ENCODE measurements at places on chromosomes 13 and 19.

- no peak for DNase-seq
Measured at GRCh38 chr13:76035711-76036110, 399.6 kb downstream of the LMO7 start.

- DNase-seq = no peak
Measured at GRCh38 chr13:36258831-36259230, 38.8 kb downstream of the CCDC169 start.

GRCh38 chr13:27924529-27925141 is 4.8 kb downstream of the PDX1 start:
- DNase-seq = no peak

DNA sequence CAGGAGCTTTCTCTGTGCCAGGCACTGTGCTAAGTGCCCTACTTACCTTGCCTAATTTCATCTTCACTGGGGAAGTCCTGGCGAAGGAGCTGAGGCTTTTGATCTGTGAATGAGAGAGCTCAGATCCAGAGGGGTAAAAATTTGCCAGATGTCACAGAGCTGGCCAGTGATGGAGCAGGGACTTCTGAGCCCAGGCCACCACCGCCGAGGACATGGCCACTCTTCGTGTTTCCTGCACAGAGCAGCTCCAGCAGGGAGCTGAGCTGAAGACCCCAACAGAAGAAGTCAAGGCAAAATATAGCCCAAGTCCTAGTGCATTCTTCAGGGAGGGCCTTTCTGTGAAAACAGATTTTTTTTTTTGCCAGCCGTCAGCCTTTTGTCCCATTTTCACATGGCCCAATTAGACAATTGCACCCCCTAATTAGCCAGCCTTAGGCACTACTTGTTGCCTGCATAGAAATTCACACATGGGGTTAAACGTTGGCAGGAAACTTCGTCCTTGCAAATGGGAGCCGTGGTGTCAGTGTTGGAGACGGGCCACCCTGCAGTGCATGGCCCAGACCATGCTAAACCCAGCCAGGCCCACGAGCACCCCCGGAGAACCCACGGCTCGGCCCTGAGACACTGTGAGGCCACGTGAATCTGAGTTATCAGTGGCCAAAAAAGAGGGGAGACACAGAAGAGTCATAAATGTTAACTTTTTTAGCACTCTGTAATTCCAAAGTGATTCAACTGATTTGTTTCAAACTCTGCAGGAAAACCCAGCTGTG is 7.8 kb downstream of the ZNF536 start:
- DNase-seq = no peak

- DNase-seq = no peak
Measured at GRCh38 chr13:113863524-113864272, at the start of gene GAS6. TSS of gene GAS6 (minus strand) at chr13:113864076. CDS start at chr13:113863920, 156 bp downstream.

DNA sequence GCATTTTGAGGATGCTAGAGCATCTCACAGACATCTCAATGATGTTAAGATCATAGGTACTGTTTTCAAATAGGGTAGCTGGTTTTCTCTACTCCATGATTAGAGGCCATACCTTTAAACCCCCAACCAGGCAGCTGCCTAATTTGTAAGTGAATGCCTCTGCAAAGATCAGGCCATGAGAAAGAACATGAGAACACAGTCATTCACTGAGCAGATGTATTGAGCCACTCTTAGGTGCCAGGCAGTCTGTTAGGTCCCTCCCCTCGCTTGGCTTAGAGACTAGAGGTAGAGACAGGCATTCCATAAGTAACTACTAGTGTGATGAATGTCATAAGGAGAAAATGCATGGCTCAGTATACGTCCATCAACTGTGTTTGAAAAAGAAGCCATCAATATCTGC is 410.0 kb downstream of the FGF9 start:
- DNase-seq = no peak

DNA sequence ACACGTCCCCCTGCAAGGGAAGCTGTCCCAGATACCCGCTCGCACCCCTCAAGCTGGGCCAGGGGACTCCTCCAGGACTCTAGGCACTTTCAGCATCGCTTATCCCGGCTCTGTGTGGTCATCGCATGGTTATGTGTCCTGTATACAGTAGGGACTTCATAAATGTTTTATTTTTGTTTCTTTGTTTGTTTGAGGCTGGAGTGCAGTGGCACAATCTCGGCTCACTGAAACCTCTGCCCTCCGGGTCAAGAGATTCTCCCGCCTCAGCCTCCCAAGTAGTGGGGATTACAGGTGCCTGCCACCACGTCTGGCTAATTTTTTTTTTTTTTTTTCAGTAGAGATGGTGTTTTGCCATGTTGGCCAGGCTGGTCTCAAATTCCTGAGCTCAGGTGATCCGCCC is 7.5 kb downstream of the ANGPTL8 start:
- DNase-seq = no peak

GRCh38 chr13:75652726-75653125 is 16.6 kb downstream of the LMO7 start:
- no peak for DNase-seq

DNA sequence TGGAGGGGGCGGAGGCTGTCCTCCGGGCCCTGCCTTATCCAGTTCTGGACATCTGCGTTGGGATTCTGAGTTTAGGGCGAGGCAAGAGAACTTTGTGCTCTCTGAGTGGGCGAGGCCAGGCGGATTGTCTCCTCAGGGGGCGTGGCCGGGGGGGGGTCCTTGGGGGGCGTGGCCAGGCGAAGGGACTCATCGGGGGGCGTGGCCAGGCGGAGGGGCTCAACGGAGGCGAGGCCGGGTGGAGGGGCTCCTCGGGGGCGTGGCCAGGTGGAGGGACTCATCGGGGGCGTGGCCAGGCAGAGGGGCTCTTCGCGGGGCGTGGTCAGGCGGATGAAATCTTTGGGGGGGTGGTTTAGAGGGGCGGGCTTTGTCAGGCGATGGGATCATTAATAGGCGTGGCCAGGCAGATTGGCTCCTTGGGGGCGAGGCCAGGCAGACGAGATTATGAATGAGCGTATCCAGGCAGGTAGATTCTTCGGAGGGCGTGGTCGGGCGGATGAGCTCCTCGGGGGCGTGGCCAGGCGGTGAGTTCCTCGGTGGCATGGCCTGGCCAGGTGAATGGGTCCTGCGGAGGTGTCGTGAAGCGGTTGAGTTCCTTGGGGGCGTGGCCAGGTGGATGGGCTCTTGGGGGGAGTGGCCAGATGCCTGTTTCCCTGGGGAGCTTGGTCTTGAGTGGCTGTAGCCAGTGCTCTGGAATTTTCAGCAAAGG is 10.3 kb upstream of the CACNG7 start:
- DNase-seq = no peak

DNA sequence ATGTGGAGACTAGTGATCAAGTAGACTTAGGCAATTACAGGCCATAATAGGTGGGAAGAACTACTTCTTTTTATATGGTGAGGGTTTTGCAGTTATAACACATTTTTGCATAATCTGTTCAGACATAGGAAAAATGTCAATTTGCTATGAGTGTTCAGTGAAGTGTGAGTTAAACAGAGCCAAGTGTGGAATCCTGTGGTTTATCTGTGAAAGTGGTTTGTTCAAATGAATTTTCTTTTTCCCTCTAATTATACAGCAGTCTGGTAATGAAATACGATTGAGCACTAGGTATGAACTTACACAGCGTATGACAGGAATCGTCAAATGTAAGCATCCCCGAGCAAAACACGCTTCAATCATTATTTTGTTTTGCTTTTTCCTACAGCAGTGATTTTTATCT is 178.3 kb downstream of the STK24 start:
- no peak for DNase-seq
